ENCODE measurements at places on chromosomes 13 and 19.
A peak's percentile ranks its signal among the peaks of the same experiment; 100 is the strongest.

- no peak for DNase-seq
Measured at GRCh38 chr19:19749117-19749907, 16.4 kb upstream of the ZNF14 start.

GRCh38 chr13:20826843-20827560 lies 53.2 kb upstream of the EEF1AKMT1 start:
- DNase-seq = no peak

- DNase-seq = no peak
Measured at GRCh38 chr19:4593409-4593851, 33.9 kb upstream of the SEMA6B start.

GRCh38 chr13:33319859-33320258 lies 34.3 kb upstream of the STARD13 start:
- no peak for DNase-seq

DNA sequence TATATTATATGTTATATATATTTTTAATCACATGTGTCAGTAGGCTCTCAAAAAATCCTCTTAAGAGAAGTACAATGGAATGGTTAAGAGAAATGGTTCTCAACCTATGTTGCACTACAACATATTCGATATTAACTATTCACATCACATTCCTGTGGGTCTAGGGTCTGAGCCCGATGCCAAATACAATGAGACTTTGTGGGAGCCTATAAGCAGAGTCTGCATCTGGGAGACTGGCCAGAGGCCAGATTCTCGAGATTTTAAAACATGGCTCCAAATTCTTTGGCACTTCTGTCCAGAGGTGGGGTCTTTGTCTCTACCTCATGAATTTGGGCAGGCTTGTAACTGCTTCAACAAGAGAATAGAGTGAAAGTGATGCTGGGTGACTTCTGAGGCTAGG lies 79.4 kb upstream of the NBEA start:
- DNase-seq = no peak

- DNase-seq = no peak
Measured at GRCh38 chr19:47523473-47523872, 8.6 kb upstream of the NAPA start.

DNA sequence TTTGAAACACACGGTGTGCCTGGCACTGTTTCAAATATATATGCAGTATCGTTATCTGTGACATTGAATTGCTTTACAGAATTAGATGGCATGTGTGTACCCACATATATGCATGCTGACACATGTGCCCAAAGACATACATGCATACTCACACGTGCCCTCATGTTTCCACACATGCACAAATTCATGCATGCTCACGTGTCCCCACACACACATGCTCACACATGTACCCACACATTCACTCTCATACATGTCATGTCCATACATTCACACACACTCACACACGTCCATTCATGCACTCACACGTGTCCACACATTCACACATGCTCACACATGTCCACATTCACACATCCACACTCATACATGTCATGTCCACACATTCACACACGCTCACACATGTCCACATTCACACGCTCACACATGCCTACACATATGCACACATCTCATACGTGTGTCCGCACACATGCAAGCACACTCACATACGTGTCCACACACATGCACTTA lies 17.9 kb upstream of the C13orf46 start:
- no peak for DNase-seq

DNA sequence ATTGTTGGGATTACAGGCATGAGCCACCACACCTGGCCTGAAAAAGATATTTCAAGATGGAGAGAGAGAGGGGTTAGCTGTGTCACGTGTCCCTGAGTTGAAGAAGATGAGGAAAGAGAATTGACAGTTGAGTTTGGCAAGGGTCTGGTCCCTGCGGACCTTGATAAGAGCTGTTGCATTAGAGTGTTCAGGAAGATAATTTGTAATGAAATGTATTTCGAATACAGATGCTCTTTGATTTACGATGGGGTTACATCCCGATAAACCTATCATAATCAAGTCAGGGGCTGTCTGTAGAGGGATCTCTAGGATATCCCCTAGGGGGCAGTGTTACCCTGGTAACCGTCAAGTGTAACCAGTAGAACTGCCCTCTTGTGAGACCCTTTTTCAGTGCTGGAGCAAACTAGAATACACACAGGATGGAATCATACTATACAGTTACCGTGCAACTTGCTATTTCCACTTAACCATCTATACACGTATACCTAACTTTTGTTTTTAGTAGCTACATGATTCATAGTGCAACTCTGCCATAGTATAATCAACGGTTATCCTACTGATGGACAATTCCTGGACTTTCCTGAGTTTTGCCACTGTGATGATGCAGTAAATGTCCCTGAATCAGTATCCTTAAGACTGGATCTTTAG lies 1.5 kb upstream of the ELOF1 start:
- peak; percentile 84 for DNase-seq

DNA sequence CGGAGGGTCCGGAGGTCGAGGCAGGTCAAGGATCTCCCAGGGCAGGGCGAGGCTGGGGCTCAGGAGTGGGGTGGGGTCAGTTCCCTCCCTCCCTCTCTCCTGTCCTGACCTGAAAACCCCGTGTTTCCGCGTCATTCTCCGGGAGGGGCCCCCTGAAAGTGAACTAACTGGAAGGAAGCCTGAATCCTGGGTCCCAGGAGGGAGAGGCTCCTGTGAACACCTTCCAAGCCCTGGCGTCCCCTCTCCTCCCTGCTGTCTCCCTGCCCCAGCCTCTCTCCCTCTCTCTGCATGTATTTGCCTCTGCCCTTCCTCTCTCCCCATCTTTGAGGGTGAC lies 741 bp upstream of the CADM4 start:
- DNase-seq = no peak

DNA sequence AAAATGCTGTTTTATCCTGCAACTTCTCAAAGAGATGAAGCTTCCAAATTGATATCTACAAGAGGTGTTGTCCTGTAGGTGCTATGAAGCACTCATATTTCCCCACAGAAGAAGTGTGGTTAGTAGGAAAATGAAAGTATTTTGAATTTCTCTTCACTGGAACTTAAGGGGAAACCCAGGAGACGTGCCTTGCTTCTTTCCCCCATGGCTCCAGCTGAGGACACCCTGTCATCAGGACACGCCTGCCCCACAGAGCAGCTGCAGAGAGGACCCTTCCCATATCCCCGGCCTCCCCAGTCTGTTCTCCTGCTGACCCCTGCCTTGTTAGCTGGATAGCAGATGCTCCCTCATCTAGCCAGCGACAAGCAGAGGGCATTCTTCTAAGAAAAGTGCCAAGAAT lies 371.3 kb downstream of the COG6 start:
- no peak for DNase-seq

DNA sequence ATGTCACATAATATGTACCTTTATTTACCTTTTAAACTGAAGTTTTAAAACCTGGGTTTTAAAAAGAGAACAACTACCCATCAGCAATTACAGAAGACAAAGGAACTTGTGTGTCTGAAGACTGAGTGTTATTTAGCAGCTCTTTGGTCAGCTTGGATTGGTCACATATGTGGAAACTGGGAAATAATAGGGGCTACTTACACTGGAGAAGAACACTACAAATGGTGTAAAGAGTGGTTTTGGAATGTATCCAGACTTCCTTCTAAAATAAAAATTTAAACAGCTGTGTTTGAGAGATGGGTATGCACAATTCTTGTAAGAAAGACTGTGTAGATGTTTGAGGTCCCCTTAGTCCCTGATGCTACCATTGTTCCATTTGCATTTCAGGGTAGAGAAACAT lies 13.3 kb downstream of the TNFRSF19 start:
- no peak for DNase-seq

DNA sequence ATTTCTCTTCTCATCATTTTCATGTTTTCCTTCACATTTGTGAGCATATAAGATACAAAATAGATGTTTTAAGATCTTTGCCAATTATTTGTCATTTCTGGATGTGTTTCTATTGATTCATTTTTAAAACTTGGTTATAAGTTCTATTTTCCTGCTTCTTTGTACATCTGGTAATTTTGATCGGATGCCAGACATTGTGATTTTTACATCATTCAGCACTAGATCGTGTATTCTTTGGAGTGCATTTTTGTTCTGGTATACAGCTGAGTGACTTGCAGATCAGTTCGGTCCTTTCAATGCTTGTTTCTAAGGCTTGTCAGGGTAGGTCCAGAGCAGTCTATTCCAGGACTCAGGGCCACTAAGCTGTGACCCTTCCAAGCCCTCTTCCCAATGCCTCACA lies 198.2 kb downstream of the KLF12 start:
- no peak for DNase-seq

- DNase-seq = no peak
Measured at GRCh38 chr19:47713046-47714021, at the start of gene EHD2. Gene EHD2, plus strand, starts transcription at chr19:47713422. Its CDS starts 3,191 bp downstream, at chr19:47716613.

DNA sequence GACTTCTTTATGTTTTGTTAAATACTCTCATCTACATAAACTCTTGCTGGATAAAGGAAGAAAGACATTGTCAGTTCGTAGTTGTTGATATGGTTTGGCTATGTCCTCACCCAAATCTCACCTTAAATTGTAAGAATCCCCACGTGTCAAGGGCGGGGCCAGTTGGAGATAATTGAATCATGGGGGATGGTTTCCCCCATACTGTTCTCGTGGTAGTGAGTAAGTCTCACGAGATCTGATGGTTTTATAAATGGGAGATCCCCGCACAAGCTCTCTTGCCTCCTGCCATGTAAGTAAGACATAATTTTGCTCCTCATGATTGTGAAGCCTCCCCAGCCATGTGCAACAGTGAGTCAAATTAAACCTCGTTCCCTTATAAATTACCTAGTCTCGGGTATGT lies 3.6 kb downstream of the ADGRE1 start:
- DNase-seq = no peak

GRCh38 chr19:58399903-58400302 lies 4.4 kb downstream of the RNF225 start:
- no peak for DNase-seq

DNA sequence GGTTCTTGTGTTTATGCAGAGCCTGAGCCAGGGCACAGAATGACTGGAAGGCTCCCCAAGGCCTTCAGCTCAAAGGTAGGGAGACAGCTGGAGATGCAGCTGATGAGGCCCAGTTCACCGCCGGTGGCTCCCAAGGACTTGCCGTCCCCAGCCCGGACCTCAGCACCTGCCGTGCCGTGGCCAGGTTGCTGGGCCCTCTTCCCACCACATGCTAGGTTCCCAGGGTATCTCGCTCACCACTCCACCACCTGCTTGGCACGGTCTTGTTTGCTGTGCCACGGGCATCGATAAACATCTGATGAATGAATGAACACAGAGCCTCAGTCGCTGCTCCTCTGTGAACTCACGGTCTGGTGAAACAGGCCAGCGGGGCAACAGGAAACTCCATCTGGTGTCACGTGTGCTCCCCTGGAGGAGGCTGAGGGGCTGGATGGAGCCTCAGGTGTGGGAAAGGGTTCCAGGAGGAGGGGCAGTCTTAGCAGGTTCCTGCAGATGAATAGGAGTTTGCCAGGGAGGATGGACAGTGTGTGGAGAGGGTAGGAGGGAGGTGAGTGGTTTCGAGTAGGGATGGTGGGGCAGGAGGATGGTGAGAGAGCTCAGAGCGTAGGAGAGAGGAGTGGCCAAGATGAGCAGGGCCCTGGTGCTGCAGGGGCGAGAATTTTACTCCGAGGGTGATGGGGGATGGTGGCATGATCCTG lies 3.6 kb upstream of the KLK14 start:
- no peak for DNase-seq

Data from pons (tissue), 1 donor.